Hematopoietic multipotent progenitor cell treated with erythropoietin and hydrocortisone succinate and interleukin-3 and kit ligand, for 8 days (in vitro differentiated cells): ENCODE measurements at places on chromosomes 1 and 21.
A peak's percentile ranks its signal among the peaks of the same experiment; 100 is the strongest.

- DNase-seq = no peak
Observed at GRCh38 chr1:92752719-92753118, 32.2 kb downstream of the EVI5 start.

- no peak for DNase-seq
Observed at GRCh38 chr21:24200052-24200451, 1407.2 kb downstream of the MRPL39 start.

DNA sequence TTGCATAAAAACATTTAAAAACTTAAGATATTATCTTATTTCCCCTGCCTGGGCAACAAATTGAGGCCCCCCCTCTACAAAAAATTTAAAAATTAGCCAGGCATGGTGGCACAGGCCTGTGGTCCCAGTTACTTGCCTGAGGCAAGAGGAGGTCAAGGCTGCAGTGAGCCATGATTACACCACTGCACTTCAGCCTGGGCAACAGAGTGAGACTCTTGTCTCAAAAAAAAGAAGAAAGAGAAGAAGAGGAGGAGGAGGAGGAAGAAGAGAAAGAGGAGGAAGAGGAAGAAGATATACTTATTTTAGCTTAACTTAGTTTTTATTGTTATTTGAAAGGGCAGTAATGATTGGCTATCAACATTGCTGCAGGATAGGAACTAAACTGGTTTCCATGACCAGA, 73.8 kb upstream of the IPO9 start:
- no peak for DNase-seq

GRCh38 chr21:31334648-31335121, 9.4 kb downstream of the TIAM1 start:
- no peak for DNase-seq

DNA sequence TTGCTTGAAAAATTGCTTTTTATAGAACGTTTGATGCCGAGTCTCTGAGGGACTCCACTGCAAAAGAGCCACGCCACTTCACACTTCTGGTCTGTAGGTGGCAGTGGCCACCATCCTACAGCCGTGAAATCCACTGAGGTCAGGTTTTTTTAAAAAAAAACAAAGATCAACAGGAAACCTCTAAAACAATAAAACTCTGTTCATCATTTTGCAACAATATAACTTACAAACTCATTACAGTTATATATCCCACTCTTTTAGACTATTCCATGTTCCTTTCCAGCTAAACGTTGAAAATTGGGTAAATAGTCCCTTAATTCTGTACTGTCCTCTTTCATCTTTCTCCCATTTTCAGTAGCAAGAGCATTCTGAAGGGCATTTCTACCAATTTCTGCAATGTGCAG, 64.6 kb upstream of the FMN2 start:
- peak; percentile 33 for DNase-seq

DNA sequence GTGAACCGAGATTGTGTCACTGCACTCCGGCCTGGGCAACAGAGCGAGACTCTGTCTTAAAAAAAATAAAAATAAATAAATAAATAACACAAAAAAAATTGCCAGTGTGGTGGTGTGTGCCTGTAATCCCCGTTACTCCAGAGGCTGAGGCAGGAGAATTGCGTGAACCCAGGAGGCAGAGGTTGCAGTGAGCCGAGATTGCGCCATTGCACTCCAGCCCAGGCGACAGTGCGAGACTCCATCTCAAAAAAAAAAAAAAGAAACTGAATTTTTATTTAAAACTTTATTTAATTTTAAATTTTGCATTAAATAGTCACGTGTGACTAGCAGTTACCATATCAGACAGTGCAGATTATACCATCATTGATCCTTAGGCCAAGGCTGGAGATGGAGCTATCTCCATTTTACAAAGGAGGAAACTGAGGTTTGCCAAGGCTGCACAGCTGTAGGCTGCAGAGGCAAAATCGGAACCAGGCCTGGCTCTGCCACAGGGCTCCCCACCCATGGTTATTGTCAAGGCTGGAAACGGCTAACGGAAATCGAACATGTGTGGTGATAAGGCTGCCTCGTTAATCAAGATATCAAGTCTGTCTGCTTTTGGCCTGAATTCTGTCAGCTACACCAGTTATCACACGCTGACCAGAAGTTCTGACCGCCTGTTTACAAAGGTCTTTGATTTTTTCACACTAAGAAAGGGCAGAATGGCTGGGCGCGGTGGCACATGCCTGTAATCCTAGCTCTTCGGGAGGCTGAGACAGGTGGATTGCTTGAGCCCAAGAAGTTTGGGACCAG, 20.5 kb downstream of the HSPG2 start:
- DNase-seq = peak; percentile 98

DNA sequence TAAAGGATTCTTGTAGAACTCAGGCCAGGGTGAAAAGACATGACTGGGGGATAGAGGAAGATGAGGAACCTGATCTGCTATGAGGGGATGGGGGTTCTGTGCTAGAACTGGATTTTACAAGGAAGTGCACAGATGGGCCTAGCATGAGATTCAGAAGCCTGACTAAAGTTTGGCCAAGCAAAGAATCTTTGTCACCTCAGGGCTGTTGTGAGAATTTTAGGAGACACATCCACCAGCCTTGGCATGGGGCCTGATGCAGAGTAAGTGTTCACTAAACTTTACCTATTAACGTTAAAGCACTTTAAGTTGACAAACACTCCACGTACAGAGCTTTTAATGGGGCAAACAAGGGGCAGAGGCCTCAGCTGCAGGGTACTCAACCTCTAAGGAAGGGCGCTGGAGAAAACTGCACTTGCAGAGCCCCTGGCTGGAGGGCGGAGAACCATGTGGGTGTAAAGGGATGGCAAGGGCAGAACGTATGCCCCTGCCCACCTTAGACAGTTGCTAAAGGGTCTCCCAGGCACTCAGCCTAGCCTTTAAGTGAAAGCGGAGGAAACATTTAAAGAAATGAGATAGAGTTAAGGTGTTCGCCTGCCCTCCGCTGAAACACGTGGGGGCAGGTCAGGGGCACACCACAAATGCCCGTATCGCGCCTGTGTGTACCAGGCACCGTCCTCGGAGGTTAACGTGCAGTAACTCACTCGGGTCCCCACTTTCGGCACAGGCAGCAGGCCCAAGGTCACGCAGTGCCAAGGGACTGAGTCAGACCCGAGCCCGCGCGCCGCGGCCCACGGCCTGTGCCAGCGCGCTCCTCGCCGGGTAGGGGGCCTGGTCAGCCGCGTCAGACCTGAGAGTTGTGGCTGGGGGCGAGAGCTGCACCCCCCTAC, 990 bp upstream of the MRPS6 start:
- DNase-seq = no peak

GRCh38 chr1:177847843-177848242, 122.0 kb downstream of the SEC16B start:
- no peak for DNase-seq

DNA sequence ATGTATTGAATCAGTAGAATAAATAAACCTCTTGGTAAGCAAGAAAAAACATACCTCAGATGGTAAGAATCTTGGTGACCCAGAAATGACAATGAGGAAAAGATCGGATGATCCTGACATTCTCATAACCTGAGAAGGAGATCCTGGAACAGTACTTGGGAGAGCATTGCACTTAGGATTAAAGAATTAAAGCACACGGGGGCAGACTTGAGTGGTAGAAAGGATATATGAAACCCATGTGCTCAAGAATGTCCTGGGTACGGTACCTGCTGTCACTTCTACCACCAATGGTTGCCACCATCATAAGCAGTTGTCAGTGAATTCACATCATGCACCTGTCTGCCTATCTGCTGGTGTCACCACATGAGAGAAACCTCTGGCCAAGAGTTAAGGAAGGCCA, 108.9 kb upstream of the GJB5 start:
- no peak for DNase-seq

GRCh38 chr1:19153169-19153568, 56.9 kb downstream of the UBR4 start:
- DNase-seq = no peak

DNA sequence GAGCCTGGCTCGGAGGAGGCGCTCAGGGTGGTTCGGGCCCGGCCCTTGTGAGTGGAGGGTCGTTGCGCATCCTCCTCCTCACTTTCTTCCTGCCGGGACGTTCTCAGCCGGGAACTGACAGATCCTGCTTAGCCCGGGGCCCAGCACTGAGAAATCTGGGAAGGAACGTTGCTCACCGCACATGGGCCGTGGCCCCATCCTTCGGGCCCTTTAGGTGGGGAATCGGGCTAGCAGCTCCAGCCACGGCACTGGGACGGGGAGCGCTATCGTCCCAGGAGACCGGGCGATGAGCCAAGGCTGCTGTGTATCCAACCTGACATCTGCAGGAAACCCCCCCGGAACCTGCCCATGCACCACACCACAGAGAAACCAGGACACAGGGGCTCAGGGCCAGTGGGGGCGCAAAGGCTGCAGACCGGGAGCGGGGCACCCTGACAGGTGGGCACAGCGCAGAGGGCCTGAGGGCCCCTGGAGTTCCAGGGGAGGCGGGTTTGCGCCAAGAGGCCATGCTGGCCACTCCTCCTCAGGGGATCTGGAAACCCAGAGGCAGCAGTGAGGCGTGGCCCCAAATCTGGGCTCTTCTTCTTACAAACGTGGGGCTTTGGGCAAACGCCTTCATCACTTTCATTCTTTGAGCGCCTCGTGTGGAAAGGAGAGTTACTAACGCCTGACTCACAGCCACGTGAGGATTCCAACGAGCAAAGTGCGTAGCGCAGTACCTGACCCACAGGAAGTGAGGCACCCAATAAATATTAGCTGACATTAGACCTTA, at the start of gene SH2D5:
Gene SH2D5 (minus strand): TSS at position 116 of the 772 bp plus-strand sequence. CDS start 4,659 bp downstream, outside the sequence.
- DNase-seq = peak; percentile 86

DNA sequence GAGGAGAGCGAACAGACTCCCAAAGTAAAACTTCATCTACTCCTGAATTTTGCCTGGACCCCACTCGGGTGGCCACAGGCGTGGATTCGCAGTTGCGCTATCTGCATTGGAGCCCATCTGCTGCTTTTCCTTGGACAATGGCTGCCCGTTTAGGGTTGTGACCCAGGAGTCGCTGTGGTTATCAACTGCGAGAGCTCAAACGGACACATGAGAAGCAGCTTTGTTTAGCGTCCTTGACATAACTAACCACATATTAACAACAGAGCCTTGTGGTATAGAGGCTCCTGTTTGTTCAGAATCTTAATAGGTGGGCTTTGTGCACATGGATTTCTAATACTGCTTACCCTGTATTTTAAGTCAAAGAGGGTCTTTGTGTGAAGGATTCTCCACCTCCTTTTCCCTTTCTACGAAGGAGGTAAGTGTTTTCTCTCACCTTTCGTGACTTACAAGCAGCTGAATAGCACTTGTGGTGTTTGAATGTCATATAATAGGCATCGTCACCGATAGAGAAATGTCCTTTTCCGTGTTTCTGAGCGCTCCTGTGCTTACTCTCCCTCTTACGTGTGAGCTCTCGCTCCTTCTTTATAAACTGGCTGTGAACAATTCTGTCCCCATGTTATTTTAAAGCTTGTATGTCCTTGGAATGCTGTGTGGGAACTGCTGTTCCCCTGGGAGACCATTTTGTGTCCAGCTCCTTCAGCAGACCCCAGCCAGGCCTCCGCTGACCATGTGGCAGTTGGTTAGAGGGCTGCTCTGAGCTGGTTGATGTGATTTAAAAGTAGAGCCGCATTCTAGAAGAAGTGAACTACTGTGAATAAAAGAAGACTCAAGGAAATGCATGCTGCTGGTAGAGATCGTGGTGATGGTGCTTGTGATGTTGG, 441.4 kb downstream of the RPS6KC1 start:
- DNase-seq = no peak

- DNase-seq = peak; percentile 34
Observed at GRCh38 chr1:153849487-153850185, 73.1 kb downstream of the GATAD2B start.

GRCh38 chr1:17440827-17441168, 1.3 kb upstream of the RCC2 start:
- peak; percentile 9 for DNase-seq

DNA sequence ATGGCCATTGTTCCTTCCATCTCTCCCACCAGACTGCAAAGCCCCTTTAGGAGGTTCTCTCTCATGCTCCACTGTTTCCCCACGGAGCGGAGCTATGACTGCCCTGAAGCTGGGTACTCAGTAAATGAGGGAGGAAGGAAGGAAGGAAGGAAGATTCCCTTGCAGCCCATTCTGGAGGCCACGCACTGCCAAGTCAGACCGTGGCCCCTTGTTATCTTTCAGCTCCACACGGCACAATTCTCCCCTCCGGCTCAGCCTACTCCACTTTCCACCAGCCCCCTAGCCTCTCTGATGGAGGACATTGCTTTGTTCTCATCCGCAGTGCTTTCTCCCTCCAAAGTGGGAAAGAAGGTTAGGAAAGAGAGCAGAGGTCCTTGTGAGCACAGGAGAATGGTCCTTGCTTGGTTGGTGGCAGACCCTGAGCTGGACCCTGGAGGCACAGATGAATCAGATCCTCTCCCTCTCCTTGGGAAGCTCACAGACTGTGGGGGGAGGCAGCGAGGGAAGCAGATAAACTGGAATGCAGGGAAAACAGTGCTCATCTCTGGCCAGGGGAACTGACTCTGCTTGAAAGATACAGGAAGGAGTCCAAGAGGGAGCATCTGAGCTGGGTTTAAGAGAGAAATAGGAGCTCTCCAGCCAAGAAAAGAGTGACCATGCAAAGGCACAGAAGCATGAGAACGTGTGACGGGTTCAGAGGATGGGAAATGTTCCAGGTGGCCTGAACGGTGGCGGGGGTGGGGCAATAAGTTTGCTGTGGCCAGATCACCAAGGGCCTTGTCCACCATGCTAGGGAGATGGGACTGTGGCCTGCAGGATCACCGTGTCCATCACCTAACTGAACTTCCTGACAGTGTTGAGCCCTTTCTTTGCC, 52.6 kb downstream of the GLIS1 start:
- no peak for DNase-seq

DNA sequence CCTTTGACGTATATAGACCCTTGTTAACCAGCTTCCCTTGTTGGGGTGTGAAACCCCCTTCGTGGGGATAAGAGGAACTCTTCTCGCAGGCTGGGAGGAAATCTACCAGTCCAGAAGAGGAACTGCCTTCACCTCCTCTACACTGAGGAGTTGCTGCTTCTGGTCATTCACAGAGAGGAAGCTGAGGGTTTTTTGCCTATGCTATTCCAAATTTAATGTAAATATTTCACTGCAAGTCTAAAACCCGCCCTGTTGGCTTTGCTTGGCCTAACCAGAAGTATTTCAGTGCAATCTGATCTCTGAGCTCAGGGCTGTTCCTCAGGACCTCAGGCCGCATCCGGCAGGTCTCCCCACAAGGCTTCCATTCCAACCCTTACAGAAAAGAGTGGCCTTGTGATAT, 150.1 kb downstream of the HIVEP3 start:
- no peak for DNase-seq

GRCh38 chr1:115329965-115330364, 8.1 kb downstream of the NGF start:
- no peak for DNase-seq

DNA sequence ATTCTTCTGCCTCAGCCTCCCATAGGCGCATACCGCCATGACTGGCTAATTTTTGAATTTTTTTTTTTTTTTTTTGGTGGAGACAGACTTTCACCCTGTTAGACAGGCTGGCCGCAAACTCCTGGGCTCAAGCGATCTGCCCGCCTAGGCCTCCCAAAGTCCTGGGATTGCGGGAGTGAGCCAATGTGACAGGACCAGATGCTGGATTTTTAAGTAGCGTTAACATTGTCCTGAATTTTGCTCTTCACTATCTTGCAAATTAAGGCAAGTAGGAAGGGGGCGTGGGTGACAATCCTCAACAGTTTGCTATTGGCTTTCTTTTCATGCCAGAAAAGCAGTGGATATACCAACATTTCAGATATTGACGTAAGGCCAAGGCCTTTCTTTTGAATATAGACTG, 49.7 kb upstream of the TSNAX start:
- no peak for DNase-seq

- no peak for DNase-seq
Observed at GRCh38 chr1:174406421-174406820, 41.3 kb upstream of the GPR52 start.
